ENCODE measurements at places on chromosomes 7 and 10. TPM values are rescaled to one million over a fixed set of nuclear protein-coding genes. Genes with fewer than 3 reads are reported as not detected.

DNA sequence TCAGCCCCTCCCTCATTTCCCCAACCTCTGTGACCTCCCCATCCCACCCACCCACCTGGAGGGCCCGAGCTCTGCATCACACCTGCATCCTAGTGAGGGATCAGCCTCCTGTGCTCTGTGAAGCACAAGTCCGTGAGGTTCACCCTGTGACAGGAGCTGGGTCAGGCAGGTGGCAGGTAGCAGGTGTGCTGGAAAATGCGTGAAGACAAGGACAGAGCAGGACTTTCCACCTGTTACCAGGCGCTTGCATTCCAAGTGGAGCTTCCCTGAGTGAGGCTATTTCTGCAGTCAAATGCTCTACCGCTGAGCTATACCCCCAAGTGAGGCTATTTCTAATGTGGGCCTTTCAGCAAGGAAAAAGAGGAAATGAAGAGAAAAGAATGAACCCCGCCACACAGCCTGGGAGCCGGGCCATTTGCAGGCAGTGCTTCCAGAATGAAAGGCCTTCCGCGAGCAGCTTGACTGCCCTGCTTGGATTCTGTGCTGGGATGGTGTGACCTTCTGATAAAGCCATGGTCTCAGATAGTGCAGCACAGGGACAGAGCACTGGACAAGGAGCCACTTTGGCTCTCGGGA lies 13.3 kb upstream of the CPXM2 start:
- DNase-seq = no peak

- no peak for DNase-seq
Measured at GRCh38 chr7:129157651-129158050, 13.1 kb downstream of the TSPAN33 start.

GRCh38 chr10:5631936-5632335 lies 34.5 kb downstream of the ASB13 start:
- DNase-seq = no peak

- DNase-seq = no peak
Measured at GRCh38 chr7:37493810-37494209, 45.1 kb upstream of the ELMO1 start.

Gene CFTR
- 5.3 TPM for total RNA-seq

- DNase-seq = no peak
Measured at GRCh38 chr7:30890226-30890625, 21.4 kb upstream of the AQP1 start.

DNA sequence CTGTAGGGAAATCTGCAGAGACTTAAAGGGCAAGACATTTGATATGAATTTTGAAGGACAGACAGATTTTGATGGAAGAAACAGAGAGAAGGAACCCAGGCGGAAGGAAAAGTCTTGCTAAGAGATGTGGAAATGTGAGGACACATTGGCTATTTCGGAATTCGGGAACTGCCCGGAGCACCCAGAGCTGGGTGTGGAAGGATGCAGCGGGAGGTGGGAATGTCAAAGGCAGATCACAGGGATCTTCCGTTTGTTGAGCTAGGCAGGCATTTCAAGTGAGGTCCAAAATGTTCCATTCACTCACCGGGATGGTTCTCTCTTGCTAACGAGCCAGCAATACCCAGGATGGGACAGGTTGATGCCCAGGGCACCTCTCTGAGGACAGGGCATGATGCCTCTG lies 87.2 kb upstream of the CTBP2 start:
- DNase-seq = no peak

DNA sequence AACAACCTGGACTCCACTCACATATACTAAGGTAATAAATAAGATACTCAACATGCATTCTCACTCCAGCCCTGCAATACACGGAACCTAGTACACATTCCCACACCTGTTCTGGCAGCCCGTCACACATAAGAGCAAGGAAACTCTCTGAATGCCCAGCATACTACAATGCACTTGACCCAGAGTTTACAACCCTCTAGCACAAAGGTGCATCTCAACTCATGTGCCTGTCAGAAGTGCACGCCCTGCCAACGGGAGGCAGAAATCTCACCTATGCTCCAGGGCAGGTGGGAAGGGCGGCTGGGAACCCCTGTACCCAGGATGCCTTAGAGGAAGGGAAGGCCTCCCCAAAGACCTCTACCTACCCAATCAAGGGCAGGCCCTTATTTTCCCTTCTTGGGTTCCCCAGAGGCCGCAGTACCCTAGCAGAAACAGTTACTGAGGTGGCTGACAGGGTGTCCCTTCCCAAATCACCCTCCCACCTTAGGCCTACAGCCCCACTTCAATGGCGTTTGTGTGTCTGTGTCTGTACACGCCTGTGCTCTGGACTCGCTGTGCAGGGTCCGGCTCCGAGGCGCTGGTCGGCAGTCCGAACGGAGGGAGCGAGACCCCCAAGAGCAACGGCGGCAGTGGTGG lies 2.0 kb downstream of the EVX1 start:
- DNase-seq = no peak

Gene OR9A2
- total RNA-seq = 2.6 TPM
